GM23248 (cell line): ENCODE measurements at places on chromosomes 6 and 20.
A peak's percentile ranks its signal among the peaks of the same experiment; 100 is the strongest.

DNA sequence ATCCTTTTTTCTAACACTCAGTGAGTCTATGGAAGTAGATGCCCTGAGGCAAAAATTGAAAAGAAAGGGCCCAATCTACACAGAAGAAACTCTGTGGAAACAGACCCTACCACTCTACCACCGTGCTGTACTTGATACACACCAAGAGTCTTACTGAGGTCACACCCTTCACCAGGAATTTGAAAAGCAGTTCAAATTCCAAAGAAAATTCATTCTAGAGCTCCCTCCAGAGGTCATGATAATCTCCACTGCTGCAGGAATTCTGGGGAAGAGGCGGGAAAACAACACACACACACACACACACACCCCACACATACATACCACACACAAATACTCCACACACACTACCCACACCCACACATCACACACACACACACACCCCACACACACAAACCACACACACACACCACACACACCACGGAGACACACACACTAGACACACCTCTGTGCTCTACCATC, 336.8 kb downstream of the HDGFL1 start:
- peak; percentile 55 for DNase-seq

DNA sequence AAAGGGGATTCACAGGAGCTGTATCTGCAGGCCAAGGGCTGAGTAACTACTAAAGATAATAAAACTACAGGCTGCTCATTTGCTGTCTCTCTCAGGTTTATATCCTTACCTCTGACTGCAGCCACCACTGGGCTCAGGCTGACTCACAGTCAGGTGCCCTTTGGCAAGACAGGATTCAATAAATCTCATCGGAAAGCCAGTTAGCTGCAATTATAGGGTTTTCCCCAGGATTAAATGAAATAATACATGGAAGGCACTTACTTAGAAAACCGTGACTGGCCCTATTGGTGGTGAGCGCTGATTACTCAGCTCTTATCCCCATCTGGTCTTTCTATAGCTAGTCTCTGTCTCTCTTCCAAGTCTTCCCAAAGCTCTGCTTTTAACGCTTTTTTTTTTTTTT, 26.4 kb downstream of the RMND1 start:
- no peak for DNase-seq

DNA sequence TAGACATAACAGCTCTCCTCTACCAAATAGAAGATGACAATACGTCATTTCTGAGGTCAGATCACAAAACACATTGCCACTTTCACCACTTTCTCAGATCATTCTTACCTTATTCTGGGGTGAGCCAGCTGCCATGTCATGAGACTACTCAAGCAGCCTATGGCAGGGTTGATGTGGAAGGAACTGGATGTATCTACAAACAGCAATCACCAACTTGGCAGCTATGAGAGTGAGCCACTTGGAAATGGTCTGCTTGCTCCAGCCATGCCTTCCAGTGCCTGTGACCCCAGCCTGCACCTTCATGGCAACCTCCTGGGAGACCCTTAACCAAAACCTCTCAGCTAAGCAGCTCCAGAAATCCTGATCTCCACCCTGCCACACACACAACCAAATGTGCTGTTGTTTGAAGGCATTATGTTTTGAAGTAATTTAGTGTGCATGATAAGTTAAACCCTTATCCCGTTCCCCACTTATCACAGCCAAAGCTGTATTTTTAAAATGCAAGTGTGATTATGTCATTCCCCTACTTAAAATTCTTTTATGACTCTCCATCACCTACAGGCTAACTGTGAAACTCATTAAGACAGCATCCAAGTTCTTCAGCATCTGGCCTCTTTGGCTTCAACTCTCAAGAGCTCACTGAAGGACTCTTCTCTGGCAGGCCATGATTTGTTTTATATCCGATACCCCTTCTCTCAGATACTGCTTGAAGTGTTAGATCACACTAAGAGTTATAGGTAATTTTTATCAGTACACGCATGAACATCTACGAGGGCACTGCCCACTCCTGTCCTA, 150.6 kb downstream of the LY86 start:
- no peak for DNase-seq

DNA sequence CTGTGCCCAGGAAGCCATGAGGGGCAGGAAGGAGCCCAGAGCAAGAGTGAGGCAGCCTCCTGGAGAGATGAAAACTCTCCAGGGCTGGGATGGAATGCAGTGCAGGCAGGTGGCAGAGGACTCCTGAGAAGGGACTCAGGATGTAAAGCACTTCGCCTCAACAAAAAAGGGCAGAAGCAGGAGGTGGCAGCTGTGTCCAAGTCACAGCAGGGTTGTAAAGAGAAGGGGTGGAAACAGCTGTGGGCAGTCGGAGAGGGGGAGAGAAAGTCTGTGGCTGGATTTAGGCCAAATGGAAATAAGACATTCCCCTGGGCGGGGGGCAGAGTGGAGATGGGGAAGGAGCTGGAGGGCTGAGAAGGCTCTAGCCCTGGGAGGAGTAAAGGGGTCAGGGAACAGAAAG, 34.9 kb downstream of the CYP21A2 start:
- no peak for DNase-seq

DNA sequence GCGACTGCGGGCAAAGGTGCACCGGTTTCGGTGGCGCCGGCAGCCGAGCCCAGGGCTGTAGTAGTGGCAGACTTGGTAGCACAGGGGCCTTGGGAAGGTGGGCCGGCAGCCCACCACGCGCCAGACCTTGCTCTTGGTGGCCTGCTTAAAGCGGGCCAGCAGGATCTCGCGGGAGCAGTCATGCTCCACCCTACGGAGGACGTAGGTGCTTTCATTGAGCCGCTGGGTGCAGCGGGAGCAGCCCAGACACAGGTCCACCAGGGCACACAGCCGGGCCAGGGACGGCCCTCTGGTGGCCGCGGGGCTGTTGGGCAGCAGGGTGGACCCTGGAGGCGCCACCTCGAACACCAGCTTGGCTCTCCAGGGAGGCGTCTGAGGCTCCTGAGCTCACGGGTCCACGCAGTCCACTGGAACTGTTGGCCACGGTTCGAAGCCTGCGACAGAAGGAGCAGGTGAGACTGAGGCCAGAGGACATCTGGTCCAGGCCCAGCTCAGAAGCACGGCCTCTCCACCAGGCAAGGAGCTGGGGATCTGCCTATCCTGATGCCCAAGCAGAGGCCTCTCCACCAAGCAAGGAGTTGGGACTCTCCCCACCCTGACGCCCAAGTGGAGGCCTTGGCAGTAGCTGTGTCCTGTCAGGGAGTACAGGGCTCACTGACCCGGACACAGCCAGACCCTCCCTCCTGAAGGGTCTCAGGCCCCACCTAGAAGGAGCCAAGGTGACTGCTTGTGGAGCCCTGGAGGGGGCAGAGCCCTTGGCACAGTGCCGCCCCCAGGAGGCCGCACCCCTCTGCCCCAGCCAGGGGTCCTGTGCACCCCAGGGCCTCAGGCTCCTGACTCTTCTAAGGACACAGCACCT, 1.0 kb downstream of the HELZ2 start:
- peak; percentile 38 for DNase-seq

DNA sequence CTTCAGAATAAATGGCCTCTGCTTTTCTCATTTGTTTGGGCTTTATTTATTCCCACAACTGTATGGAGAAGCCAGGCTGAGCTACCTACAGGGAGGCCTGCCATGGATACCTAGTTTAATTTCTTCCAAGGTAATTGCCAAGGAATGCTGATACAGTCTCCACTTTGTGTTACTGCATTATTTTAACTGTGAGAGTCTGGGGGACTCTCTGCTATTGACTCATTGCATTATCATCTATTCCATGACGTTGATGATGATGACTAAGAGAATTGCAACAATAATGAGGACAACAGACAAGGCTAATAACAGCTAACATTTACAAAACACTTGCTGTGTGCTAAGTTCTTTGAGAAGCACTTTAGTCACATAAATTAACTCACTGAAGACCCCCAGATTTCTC, 88.3 kb upstream of the COL21A1 start:
- peak; percentile 88 for DNase-seq

GRCh38 chr20:34145280-34145819, 33.3 kb upstream of the EIF2S2 start:
- no peak for DNase-seq

- DNase-seq, result no peak
These were observed 112.1 kb upstream of the TMEM170B start for GRCh38 chr6:11425431-11425871.

DNA sequence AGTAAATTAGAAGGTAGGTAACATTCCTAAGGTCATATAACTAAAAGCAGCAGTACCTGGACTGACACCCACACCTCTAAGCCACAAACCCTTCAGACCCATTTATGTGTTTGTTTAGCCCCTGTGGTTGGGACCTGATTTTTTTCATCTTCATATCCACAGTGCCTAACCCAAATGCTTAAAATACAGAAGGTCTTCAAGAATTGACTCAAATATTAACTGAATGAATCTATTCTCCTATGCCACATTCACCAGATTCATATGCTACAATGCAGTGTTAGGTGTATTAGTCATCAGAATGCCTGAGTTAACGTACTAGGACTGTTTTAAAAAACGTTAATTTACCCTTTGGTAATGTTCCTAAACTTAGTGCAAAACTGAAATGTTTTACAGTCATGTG, 124.8 kb downstream of the AHI1 start:
- DNase-seq, result no peak

DNA sequence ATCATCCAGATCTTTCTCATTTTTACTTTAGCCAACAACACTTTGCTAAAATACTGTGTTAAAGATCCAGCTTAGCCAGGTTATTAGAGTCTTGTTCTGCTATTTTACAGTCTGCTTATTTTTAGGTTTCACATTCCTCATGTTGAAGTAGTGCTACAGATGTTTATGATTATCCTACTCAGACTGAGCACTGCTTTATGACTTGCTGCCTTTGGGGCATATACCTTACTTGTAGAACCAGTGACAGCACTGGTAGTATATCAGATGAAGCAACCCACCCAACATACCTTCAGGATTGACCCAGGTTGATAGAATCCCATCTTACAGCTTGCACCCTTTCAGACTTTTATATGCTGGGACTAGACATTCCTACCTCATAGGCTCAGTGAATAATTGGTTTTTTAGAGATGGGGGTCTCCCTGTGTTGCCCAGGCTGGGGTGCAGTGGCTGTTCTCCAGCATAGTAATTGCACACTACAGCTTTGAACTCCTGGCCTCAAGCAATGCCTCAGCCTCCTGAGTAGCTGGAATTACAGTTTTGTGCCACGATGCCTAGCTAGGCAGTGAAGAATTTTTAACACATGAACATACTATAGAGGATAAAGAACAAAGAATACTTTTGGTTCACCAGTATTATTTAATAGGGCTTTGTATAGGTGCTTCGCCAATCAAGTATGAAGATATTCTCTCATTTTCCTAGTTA, 63.8 kb upstream of the DYNLRB1 start:
- DNase-seq, result peak; percentile 81
